ENCODE measurements at places on chromosomes 12 and 14. TPM values are rescaled to one million over a fixed set of nuclear protein-coding genes. Genes with fewer than 3 reads are reported as not detected.
A peak's percentile ranks its signal among the peaks of the same experiment; 100 is the strongest.

GRCh38 chr12:22172501-22172900 lies 126.5 kb downstream of the CMAS start:
- H3K27ac ChIP-seq = no peak overlapping the region
- no peaks in the 10 kb centered on the region for H3K4me1 ChIP-seq

DNA sequence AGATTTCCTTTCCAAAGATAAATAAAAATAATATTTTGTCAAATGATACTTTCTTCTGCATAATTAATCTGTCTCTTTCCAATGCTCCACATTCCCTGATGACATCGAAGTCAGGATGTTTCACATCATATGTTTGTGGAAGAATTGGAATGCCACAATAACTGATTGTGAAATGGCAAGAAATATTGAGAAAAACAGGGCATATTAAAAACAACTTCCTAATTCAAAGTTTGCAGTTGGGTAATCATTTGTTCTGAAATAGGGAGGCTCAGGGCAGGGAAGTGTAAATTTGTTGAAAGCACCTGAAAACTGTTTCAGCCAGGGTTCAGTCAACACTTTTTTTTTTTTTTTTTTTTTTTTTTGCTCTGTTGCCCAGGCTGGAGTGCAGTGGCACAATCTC lies 50.7 kb downstream of the BCAT1 start:
- peaks cover 20% of the 10 kb centered on the region for H3K27me3 ChIP-seq
- H3K4me1 ChIP-seq = no peaks in the 10 kb centered on the region
- no peak overlapping the region for H3K27ac ChIP-seq
- DNase-seq = no peak
- no peaks in the 10 kb centered on the region for H3K36me3 ChIP-seq

DNA sequence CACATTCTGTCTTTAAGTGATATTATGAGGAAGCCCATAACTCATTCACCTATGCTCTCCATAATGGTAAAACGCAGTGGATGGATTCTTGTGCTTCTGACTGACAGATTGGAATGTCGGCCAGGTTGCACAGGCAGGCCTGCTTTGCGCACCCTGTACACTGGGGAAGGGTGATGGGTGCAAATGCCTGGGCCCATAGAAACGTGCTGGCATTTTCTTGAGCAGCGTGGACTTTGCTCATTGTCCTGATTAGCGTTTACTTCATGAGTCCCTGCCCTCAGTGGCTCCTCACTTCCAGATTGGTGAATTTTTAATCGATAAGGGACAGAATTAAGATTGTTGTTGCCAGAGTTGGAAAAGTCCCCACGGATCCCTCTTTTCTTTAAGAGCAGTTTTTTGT lies 80.9 kb upstream of the TRAF3 start:
- peaks cover under 1% of the 10 kb centered on the region for H3K36me3 ChIP-seq
- DNase-seq = peak; percentile 68
- H3K27me3 ChIP-seq = no peaks in the 10 kb centered on the region
- peaks cover 33% of the 10 kb centered on the region for H3K4me1 ChIP-seq
- H3K4me3 ChIP-seq = no peak overlapping the region

Gene LETMD1
- polyA plus RNA-seq = 180 TPM

Gene CRY1
- 25.5 TPM for polyA plus RNA-seq

DNA sequence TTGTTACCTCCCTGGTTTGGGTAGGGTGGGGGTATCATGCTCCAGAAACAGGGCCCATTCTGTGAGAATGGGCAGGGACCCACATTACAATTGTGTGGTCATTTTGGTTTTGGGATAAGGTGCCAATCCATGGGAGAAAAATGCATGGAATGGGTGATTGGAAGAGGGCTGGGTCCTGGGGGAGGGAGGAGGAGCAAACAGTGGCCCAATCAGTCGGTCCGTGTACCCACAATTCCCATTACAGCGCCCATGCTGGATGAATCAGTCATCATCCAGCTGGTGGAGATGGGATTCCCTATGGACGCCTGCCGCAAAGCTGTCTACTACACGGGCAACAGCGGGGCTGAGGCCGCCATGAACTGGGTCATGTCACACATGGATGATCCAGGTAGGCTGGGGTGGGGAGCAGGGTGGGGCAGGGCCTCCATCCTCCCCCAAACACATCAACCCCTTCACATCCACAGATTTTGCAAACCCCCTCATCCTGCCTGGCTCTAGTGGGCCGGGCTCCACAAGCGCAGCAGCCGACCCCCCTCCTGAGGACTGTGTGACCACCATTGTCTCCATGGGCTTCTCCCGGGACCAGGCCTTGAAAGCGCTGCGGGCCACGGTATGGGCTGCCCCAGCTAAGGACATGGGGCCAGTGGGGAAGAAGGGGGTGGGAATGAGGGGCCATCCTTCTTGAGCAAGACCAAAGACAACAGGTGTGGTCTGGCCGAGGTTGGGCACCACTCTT lies 3.6 kb upstream of the TPI1 start:
- H3K27ac ChIP-seq = no peak overlapping the region
- H3K4me3 ChIP-seq = no peak overlapping the region
- H3K36me3 ChIP-seq = peaks cover 68% of the 10 kb centered on the region
- DNase-seq = no peak
- peaks cover 9% of the 10 kb centered on the region for H3K4me1 ChIP-seq
- no peaks in the 10 kb centered on the region for H3K27me3 ChIP-seq

Gene KRT72
- polyA plus RNA-seq = 2.0 TPM

- no peak for DNase-seq
- H3K27ac ChIP-seq = no peak overlapping the region
- H3K4me1 ChIP-seq = peaks cover 15% of the 10 kb centered on the region
- H3K4me3 ChIP-seq = no peak overlapping the region
Measured at GRCh38 chr12:91896286-91897024, 249.2 kb downstream of the BTG1 start.

Gene STRAP
- polyA plus RNA-seq = 95.5 TPM

DNA sequence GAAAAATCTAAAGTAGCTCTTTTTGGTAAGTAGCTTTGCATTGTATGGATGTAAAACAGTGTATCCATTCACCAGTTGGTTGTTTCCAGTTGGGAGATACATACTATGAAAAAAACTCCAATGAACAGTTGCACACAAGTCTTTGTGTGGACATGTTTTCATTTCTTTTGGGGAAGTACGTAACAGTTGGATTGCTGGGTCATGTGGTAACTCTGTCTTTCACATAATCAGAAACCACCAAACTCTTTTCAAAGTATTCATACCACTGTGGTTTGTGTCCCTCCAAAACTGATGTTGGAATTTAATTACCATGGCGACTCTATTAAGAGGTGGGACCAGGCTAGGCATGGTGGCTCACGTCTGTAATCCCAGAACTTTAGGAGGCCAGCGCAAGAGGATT lies 58.9 kb upstream of the RESF1 start:
- H3K4me1 ChIP-seq = no peaks in the 10 kb centered on the region
- H3K27ac ChIP-seq = no peak overlapping the region
- H3K4me3 ChIP-seq = no peak overlapping the region

- no peaks in the 10 kb centered on the region for H3K4me1 ChIP-seq
- no peak for DNase-seq
- H3K27ac ChIP-seq = no peak overlapping the region
Measured at GRCh38 chr14:97604731-97605130, 807.5 kb downstream of the VRK1 start.

GRCh38 chr12:121574025-121574424 lies 6.8 kb downstream of the KDM2B start:
- H3K27ac ChIP-seq = no peak overlapping the region
- H3K36me3 ChIP-seq = peaks cover 17% of the 10 kb centered on the region
- DNase-seq = peak; percentile 71
- H3K27me3 ChIP-seq = no peaks in the 10 kb centered on the region
- H3K4me3 ChIP-seq = no peak overlapping the region
- peaks cover 16% of the 10 kb centered on the region for H3K4me1 ChIP-seq

Gene NTN4
- polyA plus RNA-seq = 28.4 TPM

- H3K4me1 ChIP-seq = no peaks in the 10 kb centered on the region
- DNase-seq = no peak
- no peaks in the 10 kb centered on the region for H3K27me3 ChIP-seq
- H3K4me3 ChIP-seq = no peak overlapping the region
- peaks cover 17% of the 10 kb centered on the region for H3K36me3 ChIP-seq
Measured at GRCh38 chr12:92879698-92880322, 49.3 kb downstream of the EEA1 start.

Gene EPYC
- polyA plus RNA-seq = 0.13 TPM

Gene SIX6
- polyA plus RNA-seq = not detected

GRCh38 chr12:52681526-52682380 lies 1.5 kb upstream of the KRT1 start:
- no peaks in the 10 kb centered on the region for H3K36me3 ChIP-seq
- H3K4me3 ChIP-seq = no peak overlapping the region
- peaks cover 22% of the 10 kb centered on the region for H3K27me3 ChIP-seq
- no peaks in the 10 kb centered on the region for H3K4me1 ChIP-seq

GRCh38 chr12:54009171-54010052 lies 627 bp downstream of the HOXC8 start:
- peak overlapping the region; percentile 55 for H3K4me3 ChIP-seq
- peaks cover 56% of the 10 kb centered on the region for H3K4me1 ChIP-seq
- DNase-seq = no peak
- H3K36me3 ChIP-seq = no peaks in the 10 kb centered on the region
- peaks cover 88% of the 10 kb centered on the region for H3K27me3 ChIP-seq
- peak overlapping the region; percentile 48 for H3K27ac ChIP-seq

DNA sequence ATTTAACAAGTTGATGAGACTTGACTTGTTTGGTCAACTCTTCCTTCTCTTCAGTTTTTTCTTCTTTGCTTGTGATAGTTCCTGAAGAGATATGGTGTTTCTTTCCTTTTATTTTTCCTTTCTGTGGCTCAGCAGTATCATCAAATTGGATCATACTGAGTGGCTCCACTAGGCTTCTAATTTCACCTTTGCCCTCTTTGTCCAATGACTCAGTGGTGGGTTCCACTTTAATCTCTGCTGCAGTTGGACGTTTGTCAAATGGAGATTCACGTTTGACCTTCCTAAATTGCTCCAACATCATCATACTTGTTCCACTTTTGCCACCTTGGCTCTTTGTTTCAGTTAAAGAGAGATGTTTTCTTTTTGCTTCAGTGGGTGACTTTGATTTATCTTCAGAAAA lies 41.5 kb downstream of the FAM186A start:
- H3K4me1 ChIP-seq = peaks cover 4% of the 10 kb centered on the region
- H3K27ac ChIP-seq = no peak overlapping the region
- no peak overlapping the region for H3K4me3 ChIP-seq

DNA sequence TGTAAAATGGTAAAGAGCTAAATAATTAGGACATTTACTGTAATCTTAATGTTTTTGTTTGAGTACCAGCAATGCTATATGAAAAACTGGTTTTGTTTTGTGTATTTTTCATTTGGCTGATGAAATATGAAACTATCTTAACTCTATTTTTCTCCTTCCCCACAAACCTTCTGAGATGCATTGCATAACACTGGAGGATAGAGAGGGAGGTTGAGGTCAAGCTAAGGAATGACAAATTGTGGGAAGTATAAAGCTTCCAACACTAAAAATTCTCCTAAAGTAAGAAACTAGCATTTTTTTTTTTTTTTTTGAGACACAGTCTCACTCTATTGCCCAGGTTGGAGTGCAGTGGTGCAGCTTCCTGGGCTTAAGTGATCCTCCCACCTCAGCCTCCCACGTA lies 31.5 kb upstream of the SRP54 start:
- peaks cover 8% of the 10 kb centered on the region for H3K36me3 ChIP-seq
- DNase-seq = no peak
- H3K27ac ChIP-seq = no peak overlapping the region
- no peaks in the 10 kb centered on the region for H3K27me3 ChIP-seq

- H3K27me3 ChIP-seq = no peaks in the 10 kb centered on the region
- no peaks in the 10 kb centered on the region for H3K4me1 ChIP-seq
- H3K27ac ChIP-seq = no peak overlapping the region
Measured at GRCh38 chr12:88247241-88247643, 105.1 kb downstream of the TMTC3 start.

DNA sequence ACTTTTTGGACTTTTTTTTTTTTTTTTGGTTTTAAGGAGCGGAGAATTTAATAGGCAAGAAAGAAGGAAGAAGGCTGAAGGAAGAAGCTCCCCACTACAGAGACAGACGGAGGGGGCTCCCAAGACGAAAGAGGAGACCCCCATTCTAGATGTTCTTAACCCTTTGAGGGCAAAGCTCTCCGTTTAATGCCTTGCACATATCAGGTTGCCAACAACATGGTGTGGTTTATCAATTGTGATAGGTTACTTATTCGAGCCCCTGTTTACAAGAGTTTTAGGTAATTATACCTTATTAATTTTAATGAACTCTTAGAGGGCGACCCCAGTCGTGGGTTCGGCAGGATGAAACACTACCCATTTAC lies 1.2 kb upstream of the FBXO33 start:
- H3K27ac ChIP-seq = peak overlapping the region; percentile 97
- no peaks in the 10 kb centered on the region for H3K27me3 ChIP-seq
- no peak for DNase-seq
- peak overlapping the region; percentile 63 for H3K4me3 ChIP-seq

Gene GZMH
- polyA plus RNA-seq = 0.70 TPM

Gene MLXIP
- polyA plus RNA-seq = 51.8 TPM

GRCh38 chr14:91745344-91745743 lies 13.5 kb upstream of the CATSPERB start:
- no peaks in the 10 kb centered on the region for H3K36me3 ChIP-seq
- H3K4me1 ChIP-seq = peaks cover 11% of the 10 kb centered on the region
- no peak overlapping the region for H3K27ac ChIP-seq
- DNase-seq = no peak
- H3K27me3 ChIP-seq = no peaks in the 10 kb centered on the region
- H3K4me3 ChIP-seq = no peak overlapping the region

GRCh38 chr12:31226639-31227038 lies 99.3 kb downstream of the SINHCAF start:
- no peak for DNase-seq
- no peaks in the 10 kb centered on the region for H3K36me3 ChIP-seq
- H3K4me1 ChIP-seq = peaks cover 15% of the 10 kb centered on the region
- H3K4me3 ChIP-seq = no peak overlapping the region
- no peaks in the 10 kb centered on the region for H3K27me3 ChIP-seq

DNA sequence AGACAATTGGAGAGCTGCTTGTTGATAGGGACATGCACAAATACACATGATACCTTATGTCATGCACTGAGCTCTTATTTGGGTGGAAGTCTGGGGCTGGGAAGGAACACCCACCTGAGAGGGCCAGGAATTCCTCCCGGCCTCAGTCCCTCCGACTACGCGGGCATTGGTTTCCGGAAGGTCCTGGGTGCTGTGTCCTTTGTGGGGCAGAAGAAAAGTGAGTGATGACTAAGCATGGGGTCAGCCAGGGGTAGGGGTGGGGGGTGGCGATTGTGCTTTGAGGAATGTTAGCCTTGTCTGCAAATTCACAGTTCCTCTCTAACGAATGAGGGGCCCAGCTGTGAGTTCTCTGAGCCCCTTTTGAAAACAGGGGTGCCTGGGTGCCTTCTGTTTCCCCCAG lies 798 bp downstream of the CELA1 start:
- no peak for DNase-seq
- H3K4me1 ChIP-seq = no peaks in the 10 kb centered on the region
- H3K4me3 ChIP-seq = no peak overlapping the region
- no peaks in the 10 kb centered on the region for H3K27me3 ChIP-seq

Gene KRT85
- polyA plus RNA-seq = 0.03 TPM

GRCh38 chr14:65599375-65599774 lies 186.8 kb downstream of the FUT8 start:
- H3K27me3 ChIP-seq = no peaks in the 10 kb centered on the region
- no peaks in the 10 kb centered on the region for H3K36me3 ChIP-seq
- DNase-seq = peak; percentile 26
- no peak overlapping the region for H3K27ac ChIP-seq
- H3K4me3 ChIP-seq = no peak overlapping the region
- H3K4me1 ChIP-seq = no peaks in the 10 kb centered on the region

All from large intestine (tissue), 12 donors.